NCI-H1048 (cell line): ENCODE measurements at places on chromosomes 4 and X.

GRCh38 chrX:70664726-70665125 is 220.1 kb downstream of the DLG3 start:
- no peak for DNase-seq

DNA sequence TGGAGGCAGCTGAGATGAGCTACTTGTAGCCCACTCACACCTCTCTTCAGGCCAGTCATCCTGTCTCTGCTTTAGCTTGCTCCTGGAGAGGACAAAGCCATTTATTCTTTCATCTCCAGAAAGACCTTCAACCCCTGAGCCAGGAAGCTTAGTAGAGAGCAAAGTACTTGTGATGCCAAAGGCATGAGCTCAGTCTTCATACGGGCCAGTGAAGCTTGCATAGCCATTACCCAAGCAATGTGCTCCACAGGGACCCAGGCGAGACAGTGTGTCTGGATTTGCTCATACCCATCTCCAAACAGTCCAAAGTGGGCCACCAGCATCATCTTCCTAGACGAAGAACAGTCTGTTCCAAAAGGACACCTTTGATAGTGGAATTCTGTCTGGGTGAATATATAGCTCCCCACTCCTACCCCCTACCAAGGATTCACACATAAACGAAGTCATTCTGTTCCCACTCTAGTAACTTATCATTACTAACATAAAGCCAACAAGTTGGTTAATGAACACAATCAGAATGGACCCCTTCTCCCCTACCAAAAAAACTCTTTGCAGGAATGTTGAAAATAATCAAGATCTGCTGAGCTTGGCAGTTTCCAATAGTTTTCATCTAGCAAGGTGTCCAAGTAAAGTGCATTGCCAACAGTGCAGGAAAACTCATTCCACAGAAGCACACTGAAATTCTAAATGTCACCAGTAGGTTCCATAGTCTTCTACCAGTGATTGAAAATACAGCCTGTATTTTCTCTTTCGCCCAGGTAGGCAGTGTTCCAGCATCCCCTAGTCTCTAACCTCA is 6.7 kb downstream of the TNMD start:
- DNase-seq, result no peak

GRCh38 chrX:150530821-150531220 is 37.6 kb upstream of the MTM1 start:
- DNase-seq, result no peak

DNA sequence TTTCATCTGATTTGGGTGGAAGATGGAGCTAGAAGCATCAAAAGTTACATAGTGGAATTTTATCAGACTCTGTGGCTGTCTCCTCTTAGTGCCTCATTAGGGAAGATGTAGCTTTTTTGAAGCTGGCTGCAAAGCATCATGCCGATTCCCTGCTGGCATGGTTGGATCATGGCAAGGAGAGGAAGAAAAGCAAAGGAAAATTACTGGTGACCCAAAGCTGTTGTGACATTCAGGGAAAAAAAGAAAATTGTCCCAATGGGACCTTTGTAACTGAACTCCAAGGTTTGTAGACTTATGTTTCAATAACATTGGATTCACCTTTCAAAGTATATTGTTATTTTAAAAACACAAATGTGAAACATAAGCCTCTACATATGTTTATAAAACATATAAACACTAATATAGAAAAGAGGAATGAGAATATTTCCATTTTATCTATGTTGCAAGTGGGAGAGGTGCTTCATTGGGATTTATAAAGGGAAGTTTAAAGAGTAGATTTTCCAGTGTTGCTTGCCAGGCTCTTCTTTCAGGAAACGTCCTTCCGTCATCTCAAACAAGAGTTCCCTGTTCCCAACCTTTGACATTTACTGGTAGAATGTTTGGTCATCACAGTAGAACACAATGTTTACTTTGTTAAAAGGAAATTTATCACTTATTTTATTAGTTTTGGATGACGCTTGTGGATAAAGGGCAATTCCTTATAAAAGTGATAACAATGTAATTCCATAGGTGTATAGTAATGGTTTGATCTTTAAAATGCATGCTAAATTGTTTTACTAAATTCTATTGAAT is 190.1 kb upstream of the GPRIN3 start:
- no peak for DNase-seq

- DNase-seq, result no peak
Measured at GRCh38 chr4:109751852-109752251, 22.0 kb upstream of the PLA2G12A start.

DNA sequence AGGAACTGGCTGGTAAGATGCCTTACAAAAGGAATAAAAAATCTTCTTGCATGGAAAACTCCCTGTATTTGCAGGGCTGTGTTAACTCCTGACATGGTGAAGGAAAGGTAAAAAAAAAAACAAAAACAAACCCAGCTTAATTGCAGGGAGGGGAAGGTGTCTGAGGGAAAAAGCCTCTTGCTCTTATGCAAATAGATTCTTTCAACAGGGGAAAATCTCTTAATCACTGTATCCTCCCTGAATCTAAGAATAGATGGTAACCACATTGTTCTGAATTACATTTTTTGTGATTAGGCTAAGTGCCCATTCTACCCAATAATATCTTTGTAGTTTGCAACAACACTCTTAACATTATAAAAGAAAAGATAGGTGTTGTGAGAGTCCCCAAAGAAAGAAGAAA is 172.6 kb downstream of the RBM46 start:
- no peak for DNase-seq

GRCh38 chrX:8390771-8391170 is 73.9 kb upstream of the VCX3B start:
- DNase-seq, result no peak

DNA sequence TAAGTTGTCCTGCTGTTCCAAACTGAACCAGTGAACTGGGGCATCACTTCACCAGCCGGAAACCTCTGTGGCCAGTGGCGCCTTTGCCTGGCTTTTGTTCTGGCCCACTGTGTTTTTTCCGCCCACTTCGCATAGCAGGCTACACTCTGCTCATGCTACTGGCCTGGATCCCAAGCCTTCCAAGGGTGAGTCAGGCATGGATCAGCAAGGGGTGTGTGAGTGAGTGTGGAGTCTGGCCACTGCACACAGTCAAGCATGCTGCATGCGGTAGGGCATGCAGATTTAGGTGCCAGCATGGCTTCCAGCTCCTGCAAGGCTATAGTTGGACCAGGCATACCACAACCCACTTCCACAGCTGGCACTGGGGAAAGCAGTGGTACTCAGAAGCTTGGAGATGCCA is 1967.9 kb downstream of the C4orf33 start:
- DNase-seq, result no peak

DNA sequence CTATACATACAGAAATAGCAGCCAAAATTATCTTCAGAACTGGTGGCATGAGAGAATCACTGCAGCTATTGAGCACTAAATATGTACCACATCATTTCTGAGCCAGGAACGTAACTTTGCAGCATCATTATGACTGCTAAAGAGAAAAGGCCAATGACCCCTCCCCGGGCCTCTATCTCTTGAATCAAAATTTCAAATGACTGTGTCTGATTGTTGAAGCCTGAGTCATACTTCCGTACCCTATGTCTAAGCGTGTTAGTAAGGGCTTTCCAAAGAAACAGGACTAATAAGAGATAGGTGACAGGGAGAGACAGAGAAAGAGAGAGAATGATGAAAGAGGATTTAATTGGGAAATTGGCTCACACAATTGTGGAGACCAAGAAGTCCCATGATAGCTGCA is 445.5 kb upstream of the SPANXN1 start:
- DNase-seq, result no peak

DNA sequence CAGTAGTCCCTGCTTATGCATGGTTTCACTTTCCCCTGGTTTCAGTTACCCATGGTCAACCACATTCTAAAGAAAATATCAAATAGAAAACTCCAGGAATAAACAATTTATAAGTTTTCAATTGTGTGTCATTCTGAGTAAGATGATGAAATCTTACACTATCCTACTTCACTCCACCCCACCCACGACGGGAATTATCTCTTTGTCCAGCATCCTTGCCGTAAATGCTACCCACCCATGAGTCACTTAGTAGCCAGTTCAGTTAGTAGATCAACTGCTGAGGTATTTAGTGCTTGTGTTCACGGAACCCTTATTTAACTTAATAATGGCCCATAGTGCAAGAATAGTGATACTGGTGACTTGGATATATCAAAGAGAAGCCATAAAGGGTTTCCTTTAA is 91.4 kb downstream of the KLHL13 start:
- DNase-seq, result no peak

DNA sequence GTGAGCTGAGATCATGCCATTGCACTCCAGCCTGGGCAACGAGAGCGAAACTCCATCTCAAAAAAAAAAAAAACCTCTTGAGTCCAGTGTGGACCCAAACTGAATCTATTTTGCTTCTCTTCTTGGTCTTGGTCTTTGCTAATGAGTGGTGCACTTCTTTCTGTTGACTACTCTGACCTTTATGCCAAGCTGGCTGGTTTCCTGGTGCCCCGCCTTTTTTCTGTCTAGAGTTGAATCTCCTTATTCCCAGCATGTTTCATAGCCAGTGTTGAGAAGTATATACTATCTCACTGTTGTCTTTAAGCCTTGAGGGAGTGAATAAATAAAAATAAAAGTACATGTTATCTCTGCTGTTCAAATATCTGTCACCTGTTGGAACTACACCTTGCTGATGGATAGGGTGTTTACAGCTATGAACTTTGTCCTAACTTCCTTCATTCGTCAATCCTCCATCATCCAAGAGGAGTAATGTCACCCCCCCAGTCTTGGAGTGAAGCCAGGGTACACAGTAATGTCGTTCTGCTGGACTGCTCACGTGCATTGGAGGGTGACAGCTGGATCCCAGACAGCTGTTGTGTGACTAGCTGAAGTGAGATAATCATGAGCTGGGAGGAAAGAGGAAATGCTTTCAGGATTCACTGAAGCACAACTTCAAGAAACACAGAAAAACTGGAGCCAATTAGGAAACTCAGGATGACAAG is 99.3 kb upstream of the PRKG2 start:
- DNase-seq, result no peak

- DNase-seq, result no peak
Measured at GRCh38 chr4:64940698-64941097, 531.4 kb upstream of the TECRL start.

- DNase-seq, result no peak
Measured at GRCh38 chr4:107129076-107129475, 93.0 kb upstream of the DKK2 start.

- no peak for DNase-seq
Measured at GRCh38 chr4:61462451-61463326, 262.6 kb downstream of the ADGRL3 start.

GRCh38 chr4:41346306-41347061 is 89.8 kb downstream of the UCHL1 start:
- DNase-seq, result no peak

GRCh38 chrX:38513112-38513742 is 48.1 kb upstream of the TSPAN7 start:
- DNase-seq, result no peak
